ENCODE measurements at places on chromosomes 2 and 18.

GRCh38 chr2:14301331-14301730, 331.2 kb upstream of the LRATD1 start:
- no peak overlapping the region for H3K27ac ChIP-seq
- no peaks in the 10 kb centered on the region for H3K4me1 ChIP-seq
- no peak for DNase-seq
- H3K36me3 ChIP-seq, result no peaks in the 10 kb centered on the region
- H3K4me3 ChIP-seq, result no peak overlapping the region

- no peaks in the 10 kb centered on the region for H3K36me3 ChIP-seq
- H3K4me3 ChIP-seq, result no peak overlapping the region
- no peaks in the 10 kb centered on the region for H3K27me3 ChIP-seq
- DNase-seq, result no peak
- no peaks in the 10 kb centered on the region for H3K4me1 ChIP-seq
Observed at GRCh38 chr2:85247610-85248009, 80.2 kb downstream of the TGOLN2 start.

DNA sequence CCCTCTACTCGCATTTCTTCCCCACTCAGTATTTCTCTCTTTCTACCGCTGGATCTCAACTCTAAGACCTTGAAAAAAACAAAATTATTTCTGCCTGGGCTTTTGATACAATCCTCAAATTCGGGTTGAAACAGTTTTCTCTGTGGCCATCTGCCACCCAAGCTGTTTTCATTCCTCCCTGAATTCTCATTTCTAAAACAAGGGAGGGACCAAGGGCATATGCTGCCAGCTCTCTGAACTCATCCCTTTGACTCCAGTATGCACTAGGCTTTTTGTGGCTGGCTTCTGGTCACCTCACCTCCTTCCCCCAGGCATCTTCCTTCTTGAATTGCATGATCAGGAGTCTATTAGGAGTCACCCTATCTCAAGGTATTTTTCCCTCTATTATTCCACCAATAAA, 49.5 kb downstream of the CCDC148 start:
- H3K4me3 ChIP-seq, result no peak overlapping the region
- H3K27me3 ChIP-seq, result peaks cover 6% of the 10 kb centered on the region
- H3K36me3 ChIP-seq, result no peaks in the 10 kb centered on the region
- no peak for DNase-seq

DNA sequence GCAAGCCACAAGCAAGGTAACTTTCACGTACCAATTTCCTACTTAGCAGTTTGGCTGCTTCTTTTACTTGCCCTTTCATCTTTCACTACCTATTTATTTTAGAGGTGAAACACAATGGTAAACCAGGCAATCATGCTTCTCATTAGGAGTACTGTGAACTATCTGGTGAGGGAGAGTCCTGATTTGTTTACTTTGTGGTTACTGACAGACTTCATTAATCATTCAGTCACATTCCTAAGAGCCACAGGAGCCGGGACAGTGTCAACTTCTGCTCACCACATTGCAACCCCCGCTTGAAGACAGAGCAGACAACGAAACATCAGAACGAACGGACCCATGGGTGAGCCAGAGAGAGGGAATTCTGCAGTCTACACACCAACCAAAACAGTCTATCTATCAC, 28.8 kb downstream of the TUBB6 start:
- no peak overlapping the region for H3K27ac ChIP-seq
- H3K4me1 ChIP-seq, result no peaks in the 10 kb centered on the region
- no peak overlapping the region for H3K4me3 ChIP-seq
- H3K27me3 ChIP-seq, result no peaks in the 10 kb centered on the region
- H3K36me3 ChIP-seq, result peaks cover 51% of the 10 kb centered on the region

DNA sequence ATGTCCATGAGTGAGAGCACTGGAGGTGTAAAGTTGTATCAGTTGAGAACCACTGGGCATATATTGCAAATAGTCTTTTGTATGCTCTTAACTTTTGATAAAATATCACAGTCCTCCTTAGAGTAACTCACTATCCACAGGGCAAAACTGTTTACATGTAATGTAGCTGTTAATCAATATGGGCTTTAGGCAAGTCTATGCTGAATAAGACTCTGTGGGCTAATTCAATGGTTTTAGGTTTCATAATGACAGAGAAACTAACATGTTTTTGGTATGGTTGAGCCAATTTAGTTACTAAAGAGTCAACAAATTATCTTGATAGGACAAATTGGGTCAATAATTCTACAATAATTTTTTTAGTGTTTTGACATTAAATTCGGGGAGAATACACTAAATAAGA, 1134.9 kb upstream of the FAM98A start:
- DNase-seq, result no peak
- H3K4me3 ChIP-seq, result no peak overlapping the region
- H3K27ac ChIP-seq, result no peak overlapping the region
- H3K4me1 ChIP-seq, result no peaks in the 10 kb centered on the region
- H3K36me3 ChIP-seq, result no peaks in the 10 kb centered on the region
